ENCODE measurements at places on chromosomes 7 and 10.

DNA sequence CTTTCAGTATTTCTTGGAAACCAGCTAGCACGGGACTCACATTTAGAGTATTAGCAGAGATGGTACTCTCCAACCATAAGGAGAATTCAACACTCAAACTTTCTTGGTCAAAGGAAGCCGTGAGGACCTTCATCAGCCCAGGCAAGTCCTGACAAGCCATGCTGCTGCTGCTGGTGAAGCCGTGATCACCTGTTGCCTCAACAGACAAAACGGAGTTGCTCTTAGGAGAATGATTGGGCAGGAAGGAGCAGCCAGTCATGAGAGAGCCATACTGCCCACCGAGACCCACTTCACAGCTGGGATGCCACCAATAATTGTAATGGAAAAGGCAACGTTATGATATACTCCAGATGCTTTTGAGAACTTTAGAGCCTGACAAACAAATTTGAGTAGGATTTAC lies 60.8 kb upstream of the PLPP4 start:
- no peak for DNase-seq

DNA sequence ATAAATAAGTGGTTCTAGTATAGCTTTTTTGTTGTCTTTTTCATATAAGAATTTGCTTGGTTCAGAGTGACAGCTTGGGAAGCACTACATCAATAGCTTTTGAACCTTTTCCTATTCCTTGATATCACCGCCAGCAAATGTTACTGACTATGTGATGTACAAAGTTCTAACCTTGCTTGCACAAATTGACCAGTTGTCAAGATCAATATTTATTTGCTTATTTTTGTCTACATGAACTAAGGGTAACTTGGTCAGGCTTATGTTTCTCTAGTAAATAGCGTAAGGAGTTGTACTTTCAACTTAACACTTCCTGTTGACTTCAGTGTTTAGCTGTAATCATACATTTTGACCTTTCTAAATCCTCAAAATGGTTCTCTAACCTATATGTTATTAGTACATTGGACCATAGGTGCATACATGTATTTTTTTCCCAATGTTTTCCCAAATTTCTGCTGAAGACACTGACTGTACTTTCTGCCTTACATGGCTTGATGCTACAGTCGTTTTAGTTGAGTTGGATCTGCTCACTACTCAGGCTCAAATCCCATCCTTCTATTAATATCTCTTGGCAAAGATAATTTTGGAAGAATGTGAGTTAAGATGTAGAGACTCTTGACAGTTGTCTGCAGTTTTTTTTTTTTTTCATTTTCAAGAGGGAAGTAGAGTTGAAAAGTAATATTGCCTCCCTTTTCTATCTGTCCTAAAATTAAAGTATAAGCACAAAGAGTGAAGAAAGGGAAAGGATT lies 239.1 kb upstream of the KAT6B start:
- no peak for DNase-seq

- DNase-seq: no peak
Observed at GRCh38 chr7:50856806-50857205, 74.1 kb upstream of the GRB10 start.

DNA sequence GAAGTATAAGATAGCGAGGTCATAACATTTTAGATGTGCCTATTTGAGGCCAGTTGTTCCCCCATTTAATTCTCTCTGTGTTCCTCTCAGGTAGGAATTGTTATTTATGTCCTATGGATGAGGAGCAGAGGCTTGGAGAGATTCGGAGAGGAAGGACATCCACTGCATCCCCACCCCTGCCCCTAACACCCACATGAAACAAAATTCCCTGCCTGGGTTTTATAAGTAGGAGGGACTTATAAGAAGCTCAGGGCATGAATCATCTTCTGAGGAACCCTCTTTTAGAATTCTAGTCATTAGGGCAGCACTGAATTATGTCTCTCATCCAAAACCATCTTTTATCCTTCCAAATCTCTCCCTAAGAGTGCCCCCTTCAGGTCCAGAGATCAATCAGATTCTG lies 5.0 kb downstream of the CHAT start:
- no peak for DNase-seq

GRCh38 chr7:118013252-118014010 lies 140.2 kb upstream of the CTTNBP2 start:
- no peak for DNase-seq

- DNase-seq: peak; percentile 25
Observed at GRCh38 chr10:84256510-84257342, 11.9 kb downstream of the RGR start.

- DNase-seq: no peak
Observed at GRCh38 chr7:140239653-140239935, 62.8 kb upstream of the KDM7A start.

GRCh38 chr10:65491799-65492198 lies 1434.0 kb upstream of the LRRTM3 start:
- no peak for DNase-seq

DNA sequence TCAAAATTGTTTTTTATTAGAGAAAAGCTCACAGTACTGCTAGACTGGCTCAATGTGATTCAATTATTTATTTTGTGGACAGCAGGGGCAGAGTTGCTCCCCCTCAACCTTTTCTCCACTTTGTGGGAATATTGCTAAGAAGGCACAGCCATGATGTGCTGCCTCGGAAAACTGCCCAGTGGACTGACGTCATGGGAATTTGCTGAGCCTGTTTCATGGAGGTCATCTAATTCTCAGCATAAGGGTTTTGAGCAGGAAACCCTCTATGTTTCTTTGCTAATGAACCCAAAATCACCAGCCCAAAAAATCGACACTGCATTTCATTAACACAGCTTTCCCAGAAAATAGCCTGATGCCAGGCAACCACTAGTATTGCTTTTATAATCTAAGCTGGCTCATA lies 228.8 kb upstream of the FAM3C start:
- peak; percentile 15 for DNase-seq

GRCh38 chr10:54434782-54435181 lies 366.2 kb downstream of the PCDH15 start:
- DNase-seq: no peak

DNA sequence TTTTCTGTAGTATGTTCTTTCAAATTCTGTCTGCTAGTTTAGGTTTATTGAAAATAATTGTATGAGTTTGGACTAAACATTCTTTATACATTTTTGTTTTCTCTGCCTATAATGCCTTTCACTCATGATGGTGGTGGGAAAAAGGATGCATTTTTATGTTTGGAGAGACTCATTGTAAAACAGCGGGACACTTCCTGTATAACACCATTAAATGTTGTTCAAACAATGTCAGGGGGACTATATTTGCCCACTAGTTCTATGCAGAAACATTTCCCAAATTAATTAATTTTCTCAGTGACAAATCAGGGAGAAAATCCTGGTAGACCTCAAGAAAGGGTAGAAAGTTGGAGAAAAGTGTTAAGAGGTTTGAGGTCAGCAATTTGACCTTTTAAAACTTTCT lies 207.7 kb downstream of the MALRD1 start:
- DNase-seq: no peak
